ENCODE measurements at places on chromosomes 2 and 18. TPM values are rescaled to one million over a fixed set of nuclear protein-coding genes. Genes with fewer than 3 reads are reported as not detected.

GRCh38 chr2:240933966-240934700 is 28.0 kb downstream of the CROCC2 start:
- peak; percentile 47 for DNase-seq

DNA sequence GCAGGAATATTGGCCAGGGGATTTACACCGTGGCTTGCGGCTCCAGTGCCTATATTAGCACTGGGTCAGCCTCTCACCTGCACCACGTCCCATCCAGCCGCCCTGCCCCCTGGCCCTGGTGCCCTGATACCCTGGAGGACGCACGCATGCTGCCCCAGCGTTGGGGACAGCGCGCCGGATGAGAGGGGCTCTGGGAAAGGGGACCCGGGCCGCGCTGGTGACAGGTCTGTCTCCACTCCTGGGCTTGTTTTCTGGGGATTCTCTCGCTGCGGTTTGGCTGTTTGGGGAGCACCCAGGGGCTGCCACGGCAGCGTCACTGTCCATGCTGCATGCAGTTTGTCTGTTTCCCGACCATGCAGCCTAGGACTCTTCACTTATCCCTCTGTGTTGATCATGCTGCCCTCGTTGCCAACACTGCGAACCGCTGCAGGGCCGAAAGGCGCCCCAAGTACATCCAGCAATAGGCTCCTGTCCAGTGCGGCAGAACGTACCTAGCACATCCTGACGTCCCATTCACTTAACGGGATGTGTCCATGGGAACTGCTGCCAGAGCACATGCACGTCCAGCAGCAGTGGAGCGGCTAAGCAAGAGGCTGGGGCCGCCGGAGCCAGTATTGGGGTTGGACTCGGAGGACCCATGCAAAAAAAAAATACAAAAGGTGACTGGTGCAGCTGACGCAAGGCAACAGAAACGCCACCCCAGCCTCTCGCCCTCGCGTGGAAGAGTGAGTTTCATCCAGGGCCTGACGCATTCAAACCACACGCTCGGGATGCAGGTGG is 115.5 kb upstream of the PXDN start:
- no peak for DNase-seq

GRCh38 chr18:77088963-77089722 is 43.4 kb downstream of the MBP start:
- DNase-seq: no peak

DNA sequence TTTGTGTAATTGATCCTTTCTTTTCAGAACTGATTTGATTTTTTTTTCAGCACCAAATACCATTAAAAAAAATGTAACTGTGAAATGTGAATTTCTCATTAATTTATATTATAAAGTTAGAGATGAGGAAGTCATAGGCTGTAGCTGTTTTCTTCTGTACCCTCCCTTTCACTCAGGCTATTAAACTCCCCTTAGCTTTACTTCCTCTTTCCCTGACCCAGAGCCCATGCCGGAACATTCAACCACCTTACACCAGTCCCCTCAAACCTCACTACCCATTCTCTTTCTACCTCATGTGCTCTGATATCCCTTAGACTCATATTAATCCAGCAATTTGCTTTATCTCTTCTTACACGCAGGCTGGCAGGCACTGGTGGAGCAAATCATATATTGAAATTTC is 12.4 kb downstream of the GALNT5 start:
- no peak for DNase-seq

- no peak for DNase-seq
Observed at GRCh38 chr2:60519231-60519863, 34.1 kb downstream of the BCL11A start.

- no peak for DNase-seq
Observed at GRCh38 chr2:102704531-102704930, 57.3 kb upstream of the TMEM182 start.

DNA sequence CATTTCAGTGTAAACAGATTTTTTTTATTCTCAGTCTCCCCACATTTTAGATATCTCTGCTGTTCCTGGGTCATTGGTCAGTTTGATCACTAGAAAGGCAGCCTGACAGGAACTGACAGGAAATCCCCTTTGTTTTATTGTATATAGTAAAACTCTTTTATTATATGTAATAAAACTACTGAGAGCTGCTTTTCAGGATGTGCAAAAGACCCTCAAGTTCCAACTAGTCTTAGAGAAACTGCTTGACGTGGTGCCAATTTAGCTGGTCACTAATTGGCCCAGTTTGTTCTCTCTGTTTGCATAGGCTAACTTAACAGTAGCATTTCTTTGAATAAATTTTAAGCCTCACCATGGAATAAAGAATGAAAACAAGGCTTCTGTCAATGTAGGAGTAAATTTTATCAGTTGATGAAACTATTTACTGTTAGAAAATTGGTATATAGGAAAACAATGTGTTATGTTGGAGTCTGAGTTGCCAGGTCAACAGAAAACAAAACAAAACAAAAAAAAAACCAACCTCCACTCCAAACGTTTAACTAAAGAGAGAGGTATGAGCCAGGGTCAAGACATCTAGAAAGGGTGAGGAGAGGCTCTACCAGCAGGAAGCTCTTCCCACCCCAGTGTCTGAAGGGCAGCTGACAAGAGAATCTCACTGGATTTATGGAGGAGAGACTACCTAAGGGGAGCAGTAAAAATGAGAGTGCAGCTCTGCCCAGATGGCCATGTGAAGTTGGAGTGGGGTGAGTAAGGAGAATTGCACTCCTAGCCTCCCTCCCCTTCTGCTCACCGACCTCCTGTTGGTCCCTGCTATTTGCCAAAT is 184.6 kb downstream of the ST6GAL2 start:
- no peak for DNase-seq

DNA sequence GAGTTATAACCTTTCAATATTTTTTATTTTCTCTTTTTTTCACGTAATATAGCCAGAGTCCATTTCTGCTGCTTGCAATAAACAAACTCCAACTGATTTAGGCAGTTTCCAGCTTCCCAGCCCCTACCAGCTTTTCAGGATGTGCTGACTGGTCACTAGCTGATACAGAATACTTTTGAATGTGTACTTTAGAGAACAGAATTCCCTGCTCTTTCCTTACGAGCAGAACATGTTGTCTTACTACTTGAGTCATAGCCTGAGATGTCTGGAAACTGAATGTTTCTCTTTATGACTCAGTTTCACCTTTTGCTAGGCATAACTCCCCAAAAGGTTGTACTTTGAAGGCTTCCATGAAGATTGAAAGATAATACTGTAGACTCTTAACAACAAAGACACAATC is 44.5 kb upstream of the KCNE4 start:
- DNase-seq: no peak

ECEL1 gene
- 6.1 TPM for total RNA-seq
